ENCODE measurements at places on chromosomes 1 and 21.

- no peaks in the 10 kb centered on the region for H3K36me3 ChIP-seq
- no peaks in the 10 kb centered on the region for H3K4me1 ChIP-seq
- no peaks in the 10 kb centered on the region for H3K27me3 ChIP-seq
- no peak for DNase-seq
Measured at GRCh38 chr1:57770772-57771171, 346.9 kb upstream of the DAB1 start.

DNA sequence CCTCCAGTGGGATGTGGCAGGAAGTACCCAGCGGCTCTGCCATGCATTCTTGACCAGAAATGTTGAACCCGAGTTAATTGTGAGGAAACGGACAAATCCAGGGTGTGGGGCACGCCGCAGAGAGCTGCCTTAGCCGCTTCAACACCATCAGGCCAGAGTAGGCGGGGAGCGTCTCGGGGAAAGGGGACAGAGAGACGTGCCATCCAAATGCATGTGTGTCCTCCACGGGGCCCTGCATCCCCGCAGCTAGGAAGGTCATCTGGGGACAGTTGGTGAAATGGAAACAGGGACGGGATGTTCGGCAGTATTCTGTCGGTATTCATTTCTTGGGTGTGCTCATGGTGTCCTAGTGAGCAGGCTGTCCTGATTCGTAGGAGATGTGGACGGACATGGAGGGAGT, 59.1 kb upstream of the TRAPPC10 start:
- no peak overlapping the region for H3K4me3 ChIP-seq
- peaks cover 3% of the 10 kb centered on the region for H3K27me3 ChIP-seq
- no peak for DNase-seq
- no peak overlapping the region for H3K27ac ChIP-seq
- H3K36me3 ChIP-seq = peaks cover 32% of the 10 kb centered on the region

DNA sequence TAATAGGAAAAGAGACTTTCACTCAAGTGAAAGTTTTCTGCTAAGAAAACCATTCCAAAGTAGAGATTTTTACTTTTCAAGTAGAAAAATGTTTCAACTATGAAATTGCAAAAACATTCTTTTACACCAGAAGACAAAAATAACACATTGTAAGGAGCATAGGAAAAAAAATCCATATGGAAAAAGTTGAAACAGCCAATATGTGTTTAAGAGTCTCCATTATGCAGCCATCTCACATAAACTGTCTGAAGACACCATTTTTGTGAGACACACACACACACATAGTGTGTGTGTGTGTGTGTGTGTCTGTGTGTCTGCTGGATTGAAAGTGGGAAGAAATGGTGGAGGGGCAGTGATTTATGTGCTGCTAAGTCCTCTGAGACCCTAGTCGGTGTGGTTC, 162.1 kb downstream of the HHAT start:
- no peak overlapping the region for H3K27ac ChIP-seq
- no peaks in the 10 kb centered on the region for H3K36me3 ChIP-seq
- DNase-seq = no peak
- peaks cover 4% of the 10 kb centered on the region for H3K4me1 ChIP-seq
- no peaks in the 10 kb centered on the region for H3K27me3 ChIP-seq

GRCh38 chr1:111223126-111223685, 4.3 kb upstream of the CHI3L2 start:
- no peaks in the 10 kb centered on the region for H3K27me3 ChIP-seq
- peak overlapping the region; percentile 71 for H3K4me3 ChIP-seq
- H3K4me1 ChIP-seq = peaks cover 96% of the 10 kb centered on the region
- no peak for DNase-seq
- H3K27ac ChIP-seq = peak overlapping the region; percentile 98

- H3K27me3 ChIP-seq = no peaks in the 10 kb centered on the region
- no peaks in the 10 kb centered on the region for H3K36me3 ChIP-seq
- no peak for DNase-seq
Measured at GRCh38 chr1:86594284-86594770, 47.4 kb downstream of the CLCA4 start.

- peaks cover 43% of the 10 kb centered on the region for H3K4me1 ChIP-seq
- DNase-seq = peak; percentile 80
- H3K27ac ChIP-seq = peak overlapping the region; percentile 46
Measured at GRCh38 chr21:45152265-45152746, 77.9 kb downstream of the ADARB1 start.

DNA sequence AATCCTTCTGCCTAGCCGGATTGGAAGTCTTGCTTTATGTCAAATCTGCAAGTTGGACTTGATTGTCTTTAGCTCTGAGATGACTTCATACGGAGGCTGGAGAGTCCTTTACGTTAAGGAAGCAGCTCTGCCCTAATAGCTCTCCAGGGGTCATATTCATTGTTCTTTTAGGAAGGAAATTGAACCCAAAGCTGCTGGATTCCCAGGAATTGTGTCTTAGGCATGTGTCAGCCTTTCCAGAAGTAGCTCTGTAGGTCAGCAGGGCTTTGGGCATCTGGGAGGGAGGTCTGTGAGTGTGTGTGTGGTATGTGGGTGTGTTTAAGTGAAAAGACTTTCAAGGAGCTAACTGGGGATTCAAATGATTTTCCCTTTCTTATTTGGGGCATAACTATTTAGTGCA, 82.4 kb downstream of the ABCA4 start:
- no peak overlapping the region for H3K27ac ChIP-seq
- H3K36me3 ChIP-seq = no peaks in the 10 kb centered on the region
- no peaks in the 10 kb centered on the region for H3K4me1 ChIP-seq

DNA sequence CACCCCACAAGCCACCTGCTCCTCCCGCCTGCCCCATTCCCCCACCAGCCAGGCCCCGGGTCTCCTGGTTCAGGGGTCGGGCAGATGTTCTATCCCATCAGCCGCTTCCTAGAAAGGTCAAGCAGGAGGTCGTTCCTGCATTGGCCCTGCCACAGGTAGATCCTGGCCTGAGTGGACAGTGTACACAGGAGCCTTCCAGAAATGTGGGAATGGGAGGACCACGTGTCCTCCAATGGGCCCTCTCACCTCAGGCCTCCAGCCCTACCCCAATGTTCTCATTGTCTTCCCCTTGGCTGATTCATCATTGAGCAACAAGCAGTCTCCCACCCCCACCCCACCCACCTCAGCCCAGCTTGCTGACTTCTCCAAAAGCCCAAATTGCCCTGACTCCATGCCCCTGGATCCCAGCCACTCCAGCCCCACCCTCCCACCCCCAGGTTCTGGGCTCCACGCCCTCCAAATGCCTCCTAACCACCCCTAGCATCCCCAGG, 2.1 kb downstream of the S100A16 start:
- DNase-seq = no peak
- no peak overlapping the region for H3K4me3 ChIP-seq
- H3K27me3 ChIP-seq = peaks cover 32% of the 10 kb centered on the region
- H3K4me1 ChIP-seq = no peaks in the 10 kb centered on the region
- H3K36me3 ChIP-seq = no peaks in the 10 kb centered on the region
- H3K27ac ChIP-seq = no peak overlapping the region

DNA sequence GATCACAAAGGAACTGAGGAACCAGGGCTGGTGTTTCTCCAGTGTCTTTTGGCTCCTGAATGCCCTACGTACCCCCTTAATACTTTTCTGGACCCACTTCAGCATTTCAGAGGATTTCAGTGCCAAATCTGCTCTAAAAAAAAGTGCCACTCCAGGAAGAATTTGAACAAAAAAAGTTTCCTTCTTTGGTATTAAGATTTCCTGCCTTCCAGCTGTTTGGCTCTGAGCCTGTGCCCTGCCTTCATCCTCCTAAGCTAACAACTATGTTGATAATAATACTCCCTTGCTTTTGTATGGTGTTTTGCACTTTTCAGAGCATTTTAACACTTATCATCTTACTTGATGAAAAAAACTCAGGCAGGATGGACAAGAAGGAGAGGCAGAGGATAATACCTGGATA, 11.0 kb upstream of the RIMS3 start:
- no peak for DNase-seq
- no peak overlapping the region for H3K4me3 ChIP-seq
- no peaks in the 10 kb centered on the region for H3K36me3 ChIP-seq
- H3K27ac ChIP-seq = no peak overlapping the region
- H3K4me1 ChIP-seq = no peaks in the 10 kb centered on the region
- H3K27me3 ChIP-seq = peaks cover 31% of the 10 kb centered on the region

DNA sequence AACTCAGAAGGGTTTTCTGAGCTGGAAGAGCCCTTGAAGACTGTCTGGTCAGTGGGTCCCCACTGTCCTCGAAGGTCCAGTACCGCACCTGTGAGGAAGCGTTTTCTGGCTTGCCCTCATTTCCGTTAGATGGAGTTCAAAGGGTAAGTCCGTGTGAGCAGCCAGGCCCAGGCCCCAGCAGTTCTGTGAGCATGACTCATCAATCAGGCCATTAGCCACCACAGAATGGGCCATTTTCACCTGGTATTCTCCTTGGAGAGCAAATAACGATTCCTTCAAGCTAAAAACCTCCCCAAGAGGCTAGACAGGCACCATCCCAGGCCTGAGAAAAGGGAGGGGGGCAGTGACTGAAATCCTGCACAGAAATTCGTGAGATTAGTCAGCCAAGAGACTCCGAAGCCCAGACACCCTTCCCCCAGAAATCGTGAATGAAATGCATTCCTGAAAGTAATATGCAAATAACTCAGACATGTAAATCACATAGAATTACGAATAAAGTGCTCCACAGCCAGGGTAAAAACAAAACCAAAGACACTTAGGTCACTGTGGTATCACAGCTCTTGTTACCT, 66.0 kb downstream of the BCAR3 start:
- peaks cover 2% of the 10 kb centered on the region for H3K4me1 ChIP-seq
- DNase-seq = no peak
- no peak overlapping the region for H3K4me3 ChIP-seq
- no peaks in the 10 kb centered on the region for H3K36me3 ChIP-seq
- H3K27ac ChIP-seq = no peak overlapping the region
- H3K27me3 ChIP-seq = peaks cover 4% of the 10 kb centered on the region

DNA sequence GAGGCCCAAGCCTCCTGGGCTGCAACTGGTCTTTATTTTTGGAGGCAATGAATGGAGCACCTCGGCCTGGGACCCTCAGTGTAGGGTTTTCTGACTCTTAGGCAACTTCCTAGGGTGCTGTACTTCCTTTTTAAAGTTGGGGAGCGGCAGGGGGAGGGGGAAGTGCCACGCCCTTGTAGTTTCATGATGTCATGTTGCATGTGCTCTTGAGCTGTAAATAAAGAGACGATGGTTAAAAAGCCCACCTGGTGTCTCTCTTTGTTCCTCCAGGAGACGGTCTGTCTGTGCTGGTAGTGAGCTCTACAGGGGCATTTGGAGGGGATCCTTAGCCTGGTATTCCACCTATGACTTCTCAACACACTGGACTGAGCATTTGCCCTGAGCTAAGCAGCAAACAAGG, 10.3 kb upstream of the AGTRAP start:
- H3K27ac ChIP-seq = no peak overlapping the region
- no peaks in the 10 kb centered on the region for H3K36me3 ChIP-seq
- no peak for DNase-seq
- no peak overlapping the region for H3K4me3 ChIP-seq

GRCh38 chr1:93576746-93577145, 104.9 kb downstream of the BCAR3 start:
- H3K27me3 ChIP-seq = no peaks in the 10 kb centered on the region
- no peaks in the 10 kb centered on the region for H3K4me1 ChIP-seq
- no peak overlapping the region for H3K27ac ChIP-seq
- no peak overlapping the region for H3K4me3 ChIP-seq

- no peaks in the 10 kb centered on the region for H3K27me3 ChIP-seq
- DNase-seq = no peak
- no peak overlapping the region for H3K27ac ChIP-seq
- peaks cover 28% of the 10 kb centered on the region for H3K4me1 ChIP-seq
- no peak overlapping the region for H3K4me3 ChIP-seq
- peaks cover 3% of the 10 kb centered on the region for H3K36me3 ChIP-seq
Measured at GRCh38 chr21:31282095-31282709, 61.9 kb downstream of the TIAM1 start.

GRCh38 chr21:35622612-35623011, 437.7 kb downstream of the SETD4 start:
- no peak overlapping the region for H3K4me3 ChIP-seq
- H3K27ac ChIP-seq = no peak overlapping the region
- H3K36me3 ChIP-seq = no peaks in the 10 kb centered on the region
- H3K27me3 ChIP-seq = peaks cover 3% of the 10 kb centered on the region

DNA sequence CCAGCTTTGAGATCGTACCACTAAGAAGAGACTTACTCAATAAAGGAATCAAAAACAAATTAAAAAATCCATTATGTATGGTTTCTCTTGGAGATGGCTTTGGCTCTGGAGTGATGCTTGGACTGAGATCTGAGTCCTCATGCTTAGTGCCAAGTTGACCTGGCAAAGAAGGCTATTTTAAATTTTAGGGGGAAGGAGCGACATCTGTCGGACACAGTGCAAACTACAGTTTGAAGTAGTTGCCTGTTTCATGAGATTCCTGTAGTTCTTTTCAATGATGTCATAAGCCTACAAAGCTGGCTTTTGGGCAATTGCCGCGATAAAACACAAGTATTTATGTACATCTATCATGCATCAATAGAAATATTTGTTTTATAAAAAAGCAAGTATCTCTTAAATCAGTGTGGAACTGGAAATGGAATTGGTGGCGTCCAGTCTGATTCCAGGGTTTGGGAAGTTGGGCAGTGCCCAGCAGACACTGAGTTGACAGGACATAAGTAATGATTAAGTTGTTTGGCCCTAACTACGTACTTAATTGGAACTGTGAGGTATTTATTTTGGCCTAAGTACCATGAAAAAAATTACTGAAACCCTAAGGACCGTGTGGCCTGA, 50.0 kb downstream of the TBCE start:
- peak; percentile 78 for DNase-seq
- no peak overlapping the region for H3K4me3 ChIP-seq
- H3K36me3 ChIP-seq = peaks cover 8% of the 10 kb centered on the region
- no peaks in the 10 kb centered on the region for H3K27me3 ChIP-seq
- peaks cover 3% of the 10 kb centered on the region for H3K4me1 ChIP-seq

GRCh38 chr1:7617826-7618225, 153.3 kb upstream of the VAMP3 start:
- H3K4me1 ChIP-seq = no peaks in the 10 kb centered on the region
- H3K36me3 ChIP-seq = no peaks in the 10 kb centered on the region
- no peak overlapping the region for H3K27ac ChIP-seq
- no peaks in the 10 kb centered on the region for H3K27me3 ChIP-seq
- peak; percentile 10 for DNase-seq

GRCh38 chr1:119008483-119009311, 20.6 kb upstream of the TBX15 start:
- DNase-seq = no peak
- peaks cover 7% of the 10 kb centered on the region for H3K4me1 ChIP-seq

DNA sequence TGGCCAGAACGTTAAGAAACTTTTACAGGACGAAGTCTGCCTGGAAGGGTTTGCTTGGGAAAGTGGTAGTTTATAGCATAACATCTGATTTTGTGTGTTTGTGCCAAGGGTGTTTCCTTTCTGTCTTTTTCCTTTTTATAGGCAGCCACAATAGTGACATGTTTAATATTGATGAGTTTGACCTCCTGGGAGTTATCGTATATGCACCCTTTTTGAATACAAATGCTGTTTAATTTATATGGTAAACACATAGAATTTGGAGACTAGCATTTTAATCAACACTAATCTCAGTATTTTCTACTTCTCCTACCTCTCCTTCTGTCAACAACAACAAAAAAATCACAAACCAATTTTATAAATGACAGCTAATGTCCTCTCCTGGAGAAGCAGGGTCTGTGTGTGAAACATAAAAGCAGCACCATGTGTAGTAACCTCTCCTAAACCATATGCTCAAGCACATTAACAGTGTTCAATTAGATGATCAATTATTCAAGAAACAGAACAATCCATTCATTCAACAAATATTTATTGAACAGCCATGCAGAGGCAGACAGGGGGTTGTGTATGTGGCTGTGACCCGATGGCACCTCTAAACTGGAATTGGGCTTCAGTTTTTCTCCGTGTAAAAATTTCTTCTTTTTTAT, 604 bp upstream of the FMN2 start:
- peaks cover 51% of the 10 kb centered on the region for H3K27me3 ChIP-seq
- no peak overlapping the region for H3K4me3 ChIP-seq

GRCh38 chr1:110393286-110393685, 2.5 kb upstream of the SLC16A4 start:
- H3K4me3 ChIP-seq = no peak overlapping the region
- no peak overlapping the region for H3K27ac ChIP-seq
- DNase-seq = no peak
- H3K36me3 ChIP-seq = peaks cover 24% of the 10 kb centered on the region

Measured in activated naive CD4-positive, alpha-beta T cell treated with anti-CD3 and anti-CD28 coated beads, Interleukin-2, amount 10 ng/mL, durations not matched to agents 7 days and 5 days (primary cell).